LHCN-M2 (cell line): ENCODE measurements at places on chromosomes 16 and 17. TPM values are rescaled to one million over a fixed set of nuclear protein-coding genes. Genes with fewer than 3 reads are reported as not detected.

Gene EVPL
- not detected in 2 replicates for total RNA-seq

Gene TEKT5
- not detected in 2 replicates for total RNA-seq

Gene DHX38
- 36.5 and 46.3 TPM in 2 replicates for total RNA-seq

Gene KRTAP4-1
- total RNA-seq = not detected in 2 replicates

Gene C17orf100
- total RNA-seq = 0.45 and 0.92 TPM in 2 replicates

Gene BOLA2B
- total RNA-seq = 257 and 647 TPM in 2 replicates

Gene SULT1A1
- total RNA-seq = 3.3 and 7.1 TPM in 2 replicates

Gene TMEM88
- 1.1 TPM in 1 of 2 replicates, not detected in the other for total RNA-seq

Gene TMC7
- 2.1 and 2.8 TPM in 2 replicates for total RNA-seq

Gene NPIPA8
- 36.5 TPM in 1 of 2 replicates, not detected in the other for total RNA-seq

Gene TGFB1I1
- 53.9 and 55.6 TPM in 2 replicates for total RNA-seq

Gene SETD1A
- 2.4 and 3.4 TPM in 2 replicates for total RNA-seq

Gene NOTUM
- 0.75 and 0.90 TPM in 2 replicates for total RNA-seq

Gene MPO
- total RNA-seq = not detected in 2 replicates

Gene CMTM1
- total RNA-seq = 3.7 and 4.3 TPM in 2 replicates

Gene DUSP3
- total RNA-seq = 55.6 and 59.8 TPM in 2 replicates
